Suprapubic skin (tissue), 4 donors: ENCODE measurements at places on chromosomes 2 and 18.

GRCh38 chr2:134662751-134663150, 56.0 kb downstream of the TMEM163 start:
- no peak for DNase-seq
- no peaks in the 10 kb centered on the region for H3K36me3 ChIP-seq
- no peaks in the 10 kb centered on the region for H3K27me3 ChIP-seq
- H3K4me1 ChIP-seq = no peaks in the 10 kb centered on the region
- H3K27ac ChIP-seq = no peak overlapping the region

DNA sequence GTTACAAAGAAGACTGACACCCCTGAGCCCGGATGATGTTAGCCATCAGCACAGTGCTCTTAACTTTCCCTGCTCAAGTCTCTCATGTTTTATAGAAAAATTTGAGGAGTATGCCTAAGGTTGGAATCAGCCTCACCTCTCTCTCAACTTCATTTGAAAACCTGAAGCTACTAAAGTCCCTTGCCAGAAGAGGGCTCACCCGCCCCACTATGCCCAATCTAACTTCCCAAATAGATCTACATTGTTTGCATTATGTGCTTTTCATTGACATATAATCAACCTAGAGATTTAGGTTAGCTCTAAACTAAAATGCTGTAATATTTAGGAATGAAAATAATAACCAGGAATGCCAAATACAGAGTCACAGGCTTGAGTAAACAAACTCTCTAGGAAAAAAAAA, 305.4 kb downstream of the NCKAP5 start:
- H3K4me1 ChIP-seq = peaks cover 23% of the 10 kb centered on the region
- no peak for DNase-seq
- H3K27ac ChIP-seq = no peak overlapping the region
- no peaks in the 10 kb centered on the region for H3K36me3 ChIP-seq

DNA sequence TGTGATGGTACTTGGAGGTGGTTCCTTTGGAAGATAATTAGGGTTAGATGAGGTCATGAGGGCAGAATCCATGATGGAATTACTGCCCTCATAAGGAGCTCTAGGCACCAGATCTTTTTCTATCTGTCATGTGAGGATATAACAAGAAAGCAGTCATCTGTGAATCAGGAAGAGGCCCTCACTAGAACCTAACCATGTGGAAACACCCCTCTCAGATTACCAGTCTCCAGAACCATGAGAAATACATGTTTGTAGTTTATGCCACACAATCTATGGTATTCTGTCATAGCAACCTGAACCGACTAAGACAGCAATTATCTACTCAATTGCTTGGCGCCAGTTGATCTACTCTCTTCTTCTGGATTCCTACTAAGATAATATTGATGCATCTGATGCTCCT, 2.4 kb upstream of the SERPINB10 start:
- H3K27me3 ChIP-seq = no peaks in the 10 kb centered on the region
- no peak overlapping the region for H3K4me3 ChIP-seq
- DNase-seq = no peak
- H3K27ac ChIP-seq = no peak overlapping the region
- H3K36me3 ChIP-seq = no peaks in the 10 kb centered on the region

DNA sequence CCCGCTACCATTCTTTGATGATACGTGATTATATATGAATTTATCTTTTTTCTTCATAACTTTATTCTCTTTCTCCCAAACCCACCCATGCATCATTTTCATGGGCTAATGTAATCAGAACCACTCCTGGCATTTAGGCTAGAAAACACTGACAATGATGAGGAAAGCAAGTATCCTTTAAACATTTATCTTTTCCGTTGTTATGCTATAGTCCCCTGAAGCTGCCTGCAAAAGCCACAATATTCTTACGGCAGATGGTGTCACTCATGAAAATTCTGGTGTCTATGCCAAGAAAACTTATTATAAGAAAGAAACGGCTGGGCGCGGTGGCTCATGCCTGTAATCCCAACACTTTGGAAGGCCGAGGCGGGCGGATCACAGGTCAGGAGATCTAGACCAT, 221.8 kb upstream of the CTAGE1 start:
- H3K36me3 ChIP-seq = no peaks in the 10 kb centered on the region
- no peak overlapping the region for H3K4me3 ChIP-seq
- no peaks in the 10 kb centered on the region for H3K4me1 ChIP-seq
- H3K27ac ChIP-seq = no peak overlapping the region
- no peak for DNase-seq

DNA sequence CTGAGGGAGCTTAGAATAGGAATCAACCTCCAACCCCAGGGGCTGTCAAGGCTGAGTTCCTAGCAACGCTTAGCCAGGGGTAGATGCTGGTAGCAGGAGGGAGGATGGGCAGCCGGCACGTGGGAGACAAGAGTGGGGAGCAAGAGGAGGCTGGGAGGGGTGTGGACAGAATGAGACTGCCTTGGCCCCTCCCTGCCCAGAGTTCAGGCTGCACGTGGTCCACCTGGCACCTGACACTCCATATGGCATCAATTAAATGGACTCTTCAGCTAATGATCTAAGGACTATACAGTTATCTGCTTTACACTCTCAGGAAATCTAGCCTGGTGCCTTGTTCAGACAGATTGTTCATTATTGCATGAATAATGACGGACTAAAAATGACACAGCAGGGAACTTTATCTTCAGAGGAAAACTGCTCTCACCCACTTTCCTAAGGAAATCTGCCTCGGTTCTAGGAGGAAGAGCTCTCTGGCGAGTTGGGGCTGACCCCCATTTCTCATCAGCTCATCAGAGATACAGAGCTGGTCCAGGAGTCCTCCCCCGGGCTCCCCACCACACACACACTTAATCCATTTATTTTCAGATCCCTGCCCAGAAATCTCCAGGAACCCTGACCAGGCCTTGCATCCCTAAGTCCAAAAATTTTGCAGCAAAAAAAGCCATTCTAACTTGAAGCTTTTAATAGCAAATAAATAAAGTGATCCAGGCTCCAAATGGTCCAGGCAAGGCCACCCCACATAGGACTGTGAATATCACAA, 102.1 kb upstream of the CDC42EP3 start:
- no peak overlapping the region for H3K27ac ChIP-seq
- peaks cover 14% of the 10 kb centered on the region for H3K4me1 ChIP-seq
- H3K4me3 ChIP-seq = no peak overlapping the region
- no peaks in the 10 kb centered on the region for H3K36me3 ChIP-seq

DNA sequence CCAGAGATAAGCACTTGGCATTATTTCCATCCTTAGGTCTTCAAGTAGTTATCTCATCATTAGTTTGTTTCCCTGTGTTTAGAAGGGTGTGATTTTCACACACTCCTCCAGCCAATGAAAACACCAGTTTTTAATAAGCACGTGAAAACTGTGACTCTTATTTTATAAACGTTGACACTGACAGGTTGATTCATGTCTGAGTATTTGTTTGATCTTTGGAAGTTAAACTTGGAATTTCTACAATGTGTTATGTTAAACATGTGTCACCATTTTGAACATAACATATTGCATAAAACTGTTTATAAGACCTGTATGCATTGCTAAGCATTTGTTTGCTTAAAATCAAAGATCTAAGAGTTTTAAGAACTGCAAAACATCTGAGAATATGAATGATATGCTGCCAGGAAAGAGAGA, 27.6 kb downstream of the SLC40A1 start:
- H3K27ac ChIP-seq = no peak overlapping the region
- peaks cover 24% of the 10 kb centered on the region for H3K4me1 ChIP-seq
- H3K27me3 ChIP-seq = no peaks in the 10 kb centered on the region
- DNase-seq = no peak
- H3K4me3 ChIP-seq = no peak overlapping the region

DNA sequence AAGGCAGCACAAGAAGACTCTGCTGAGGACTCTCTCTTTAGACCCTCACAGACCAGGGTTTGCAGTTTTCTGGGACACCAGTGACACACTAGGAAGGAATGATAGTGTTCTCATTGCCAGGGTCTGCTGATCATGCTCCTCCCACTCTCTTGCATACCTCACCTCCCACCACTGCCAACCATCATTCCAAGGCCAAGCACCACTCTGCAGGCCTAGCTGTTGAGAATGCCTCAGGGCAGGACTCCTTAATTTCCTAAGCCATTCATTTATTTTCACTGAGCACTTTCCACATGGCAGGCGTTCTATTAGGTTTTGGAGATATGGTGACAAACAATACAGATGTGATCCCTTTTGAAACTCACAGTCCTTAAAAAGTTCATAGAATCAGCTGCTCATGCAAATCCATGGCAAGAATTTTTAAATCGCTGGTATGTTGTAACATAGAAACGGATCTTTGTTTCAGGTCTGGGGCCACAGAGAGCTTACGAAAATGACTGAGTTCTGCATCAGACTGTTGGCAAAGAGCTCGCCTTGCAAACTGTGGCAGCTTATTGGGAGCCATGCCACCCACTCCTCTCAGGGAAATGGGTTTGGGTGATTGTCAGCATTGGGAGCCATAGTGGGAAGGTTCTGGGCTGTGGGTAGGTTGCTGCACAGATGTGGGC, 78.5 kb downstream of the XDH start:
- no peaks in the 10 kb centered on the region for H3K27me3 ChIP-seq
- H3K36me3 ChIP-seq = no peaks in the 10 kb centered on the region

- H3K27me3 ChIP-seq = no peaks in the 10 kb centered on the region
- H3K27ac ChIP-seq = no peak overlapping the region
- H3K4me3 ChIP-seq = no peak overlapping the region
- no peak for DNase-seq
Observed at GRCh38 chr2:135581282-135581681, 50.0 kb downstream of the R3HDM1 start.

- H3K4me3 ChIP-seq = no peak overlapping the region
- no peaks in the 10 kb centered on the region for H3K36me3 ChIP-seq
- no peak overlapping the region for H3K27ac ChIP-seq
- no peaks in the 10 kb centered on the region for H3K4me1 ChIP-seq
- DNase-seq = no peak
Observed at GRCh38 chr2:192940767-192941166, 746.0 kb upstream of the TMEFF2 start.

DNA sequence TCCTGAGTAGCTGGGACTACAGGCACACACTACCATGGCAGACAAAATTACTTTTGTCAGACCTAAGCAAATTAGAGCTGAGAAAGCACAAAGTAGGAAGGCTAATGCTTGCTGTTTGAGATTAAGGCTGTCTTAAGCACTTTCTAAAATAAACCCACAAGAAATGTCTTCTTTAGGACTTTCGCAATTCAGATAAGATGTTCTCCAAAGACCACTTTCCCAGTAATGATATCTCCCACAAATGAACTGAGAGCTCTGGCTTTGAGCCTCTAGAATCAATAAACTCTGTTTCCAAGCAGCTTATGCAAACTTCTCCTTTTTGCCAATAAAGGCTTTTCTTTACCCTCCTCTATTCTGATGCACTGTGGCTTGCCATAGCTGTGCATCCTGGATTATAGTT, 32.0 kb upstream of the GALNT1 start:
- no peak overlapping the region for H3K27ac ChIP-seq
- H3K36me3 ChIP-seq = no peaks in the 10 kb centered on the region
- no peaks in the 10 kb centered on the region for H3K27me3 ChIP-seq
- H3K4me1 ChIP-seq = no peaks in the 10 kb centered on the region
- no peak overlapping the region for H3K4me3 ChIP-seq

- peaks cover 54% of the 10 kb centered on the region for H3K36me3 ChIP-seq
- DNase-seq = no peak
- no peak overlapping the region for H3K27ac ChIP-seq
Observed at GRCh38 chr18:57576316-57576715, 10.2 kb downstream of the FECH start.

DNA sequence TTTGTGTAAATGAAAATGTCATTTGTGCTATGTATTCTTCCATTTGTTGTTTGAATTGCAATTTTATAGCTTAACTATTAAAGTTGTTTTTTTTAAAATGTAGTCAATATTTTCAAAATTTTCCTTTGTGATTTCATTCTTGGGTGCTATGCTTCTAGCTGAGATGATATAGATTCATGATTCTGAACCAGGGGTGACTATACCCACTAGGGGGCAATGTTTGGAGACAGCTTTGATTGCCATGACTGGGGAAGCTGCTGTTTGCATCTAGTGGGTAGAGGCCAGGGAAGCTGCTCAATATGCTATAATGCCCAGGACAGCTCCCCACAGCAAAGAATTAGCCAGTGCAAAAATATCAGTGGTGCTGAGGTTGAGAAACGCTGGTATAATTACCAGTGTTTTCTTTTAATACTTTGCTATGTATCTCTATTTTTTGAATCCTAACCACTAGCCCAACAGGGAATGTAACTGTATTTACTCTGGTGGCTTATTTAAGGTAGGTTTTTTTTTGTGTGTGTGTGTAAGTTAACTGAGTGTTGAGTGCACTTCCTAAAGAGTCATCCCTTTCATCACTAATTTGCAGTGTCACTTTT, 99.7 kb downstream of the MEP1B start:
- no peak for DNase-seq
- no peak overlapping the region for H3K27ac ChIP-seq
- H3K4me1 ChIP-seq = no peaks in the 10 kb centered on the region
- H3K36me3 ChIP-seq = peaks cover 25% of the 10 kb centered on the region

DNA sequence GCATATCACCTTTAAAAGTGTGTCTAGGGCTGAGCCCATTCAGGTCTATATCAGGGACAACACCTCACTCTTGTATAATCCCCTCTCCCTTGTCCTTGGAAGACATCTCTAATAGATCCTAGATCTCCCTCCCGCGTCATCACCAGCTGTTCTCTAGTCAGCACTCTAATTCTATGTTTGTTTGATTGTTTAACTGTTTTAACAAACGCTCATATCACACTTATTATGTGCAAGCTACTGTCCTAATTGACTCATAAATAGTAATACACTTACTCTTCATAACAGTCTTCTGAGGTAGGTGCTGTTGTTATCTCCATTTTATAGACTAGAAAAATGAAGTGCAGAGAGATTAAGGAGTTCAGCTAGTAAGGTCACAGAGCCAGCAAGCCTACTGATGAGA, 1.6 kb upstream of the ERMN start:
- H3K36me3 ChIP-seq = no peaks in the 10 kb centered on the region
- DNase-seq = no peak
- H3K27ac ChIP-seq = no peak overlapping the region
- no peak overlapping the region for H3K4me3 ChIP-seq
- no peaks in the 10 kb centered on the region for H3K4me1 ChIP-seq
- H3K27me3 ChIP-seq = no peaks in the 10 kb centered on the region

DNA sequence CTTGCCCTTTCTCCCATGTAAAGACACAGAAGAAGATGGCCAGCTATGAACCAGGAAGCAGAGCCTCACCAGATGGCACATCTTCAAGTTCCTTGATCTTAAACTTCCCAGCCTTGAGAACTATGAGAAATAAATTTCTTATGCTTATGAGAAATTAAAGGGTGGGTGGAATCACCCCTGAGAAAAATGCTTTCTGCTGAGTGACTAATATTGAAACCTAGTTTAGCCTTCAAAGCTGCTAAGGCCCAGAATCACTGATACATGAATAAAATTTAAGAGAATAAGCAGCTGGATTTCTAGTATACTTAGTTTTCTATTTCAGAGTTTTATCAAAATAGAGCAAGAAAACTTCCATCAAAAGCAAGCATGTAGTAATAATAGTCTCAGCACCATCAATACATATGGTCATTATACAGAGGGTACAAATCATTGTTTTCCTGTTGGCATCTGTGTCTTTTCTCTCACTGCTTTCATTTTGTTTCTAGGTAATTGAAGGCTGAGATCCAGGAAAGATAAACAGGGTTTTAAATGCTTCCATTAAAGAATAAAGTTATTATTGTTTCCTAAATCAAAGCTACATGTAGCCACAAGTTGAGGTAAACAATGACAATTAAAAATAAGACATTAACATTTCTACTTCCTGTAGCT, 53.3 kb upstream of the COL5A2 start:
- no peak overlapping the region for H3K27ac ChIP-seq
- no peak for DNase-seq
- H3K4me1 ChIP-seq = no peaks in the 10 kb centered on the region
- no peak overlapping the region for H3K4me3 ChIP-seq
- H3K27me3 ChIP-seq = no peaks in the 10 kb centered on the region
